Activated gamma-delta T cell treated with anti-CD3 and anti-CD28 coated beads, Interleukin-2, amount 50 U/mL, for 16 hours (primary cell): ENCODE measurements at places on chromosomes 1 and 21.

DNA sequence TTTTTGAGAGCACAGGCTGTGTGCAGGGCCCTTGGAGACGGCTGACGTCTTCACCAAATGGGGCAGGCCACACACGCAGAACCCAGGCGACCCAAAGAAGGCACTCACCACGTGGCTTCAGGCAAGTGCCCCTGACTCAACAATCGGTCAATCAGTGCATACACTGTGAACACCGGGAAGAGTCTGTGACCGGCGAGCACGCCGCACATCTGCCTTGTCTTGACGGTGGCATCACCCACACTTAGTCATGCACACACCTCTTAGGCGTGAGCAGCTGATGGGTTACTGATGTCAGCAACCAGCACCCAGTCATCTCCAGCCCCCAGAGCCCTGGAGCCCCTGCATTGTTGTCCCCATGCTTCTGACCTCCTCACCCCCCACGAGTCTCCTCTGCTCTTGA lies 4.9 kb upstream of the LRRC3 start:
- DNase-seq = no peak

DNA sequence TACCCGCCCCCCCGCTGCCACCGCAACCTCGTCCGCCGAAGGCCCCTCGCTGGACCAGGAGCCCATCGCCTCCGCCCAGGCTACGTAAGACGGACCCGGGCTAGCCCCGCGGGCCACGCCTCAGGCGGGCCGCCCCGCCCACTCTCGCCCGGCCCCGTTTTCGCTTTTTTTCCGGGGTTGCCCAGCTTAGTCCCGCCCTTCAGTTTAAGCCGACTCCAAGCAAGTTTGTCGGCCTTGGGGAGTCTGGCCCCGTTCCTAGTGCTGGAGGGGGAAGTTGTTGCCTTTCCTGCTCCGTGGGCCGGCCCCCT lies 3.0 kb downstream of the RUSC1 start:
- DNase-seq = peak; percentile 66

DNA sequence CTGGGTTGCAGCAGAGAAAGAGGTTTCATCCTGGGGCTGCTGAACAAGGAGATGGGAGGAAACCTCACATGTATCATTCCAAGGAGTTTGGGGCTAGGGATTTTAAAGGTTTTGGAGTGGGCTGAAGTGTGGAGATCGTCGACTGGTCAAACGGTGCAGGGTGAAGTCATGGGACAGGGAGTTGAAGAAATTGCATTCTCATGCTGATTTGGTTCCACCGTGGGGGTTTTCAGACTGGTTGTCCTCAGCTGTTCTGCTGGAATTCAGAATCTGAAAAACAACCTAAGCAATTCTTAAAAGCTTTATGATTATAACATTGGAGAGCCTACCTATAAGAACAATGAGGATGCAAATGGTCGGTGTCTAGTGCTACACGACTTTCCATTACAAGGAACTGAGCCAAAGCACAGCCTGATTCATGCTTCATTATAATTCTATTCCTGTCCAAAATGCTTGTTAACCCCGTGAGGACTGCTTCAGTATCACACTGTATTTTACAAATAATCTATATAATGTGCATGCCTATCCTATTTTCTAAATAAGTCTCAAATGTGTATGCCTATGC lies 242.7 kb downstream of the TM2D1 start:
- DNase-seq = no peak

- no peak for DNase-seq
These were observed 21.3 kb upstream of the KCNQ4 start for GRCh38 chr1:40762144-40762923.

DNA sequence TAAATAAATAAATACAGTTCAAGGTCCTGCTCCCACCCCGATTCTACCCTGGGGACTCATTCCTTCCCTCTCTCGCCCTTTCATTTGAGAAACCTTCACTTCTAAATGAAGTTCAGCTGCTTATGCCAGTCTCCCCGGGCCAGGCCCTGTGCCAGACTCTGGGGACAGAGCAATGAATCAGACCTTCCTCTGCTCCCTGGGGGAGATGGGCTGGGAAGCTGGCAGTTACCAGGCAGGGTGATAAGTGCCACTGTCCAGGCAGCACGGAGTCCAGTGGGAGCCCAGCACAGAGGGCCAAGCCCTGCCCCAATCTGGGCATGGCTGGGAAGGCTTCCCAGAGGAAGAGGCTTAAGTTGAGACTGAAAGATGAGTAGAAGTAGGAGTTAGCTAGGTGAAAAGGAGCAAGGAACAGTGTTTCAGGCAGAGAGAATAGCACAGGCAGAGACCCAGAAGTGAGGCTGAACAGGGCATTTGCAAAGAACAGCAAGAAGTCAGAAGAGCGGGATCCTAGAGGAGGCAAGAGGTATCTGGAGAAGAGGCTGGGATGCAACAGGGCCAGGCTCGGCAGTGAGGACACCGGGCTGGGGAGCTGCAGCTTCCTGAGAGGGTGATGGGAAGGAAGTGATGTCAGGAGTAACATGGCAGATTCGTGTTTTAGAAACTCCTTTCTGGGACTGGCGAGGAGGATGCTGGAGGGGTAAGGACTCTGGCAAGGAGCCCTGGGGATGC lies 13.5 kb downstream of the KCNQ4 start:
- no peak for DNase-seq

- DNase-seq = no peak
These were observed 13.3 kb downstream of the PLPPR5 start for GRCh38 chr1:98991127-98992012.

DNA sequence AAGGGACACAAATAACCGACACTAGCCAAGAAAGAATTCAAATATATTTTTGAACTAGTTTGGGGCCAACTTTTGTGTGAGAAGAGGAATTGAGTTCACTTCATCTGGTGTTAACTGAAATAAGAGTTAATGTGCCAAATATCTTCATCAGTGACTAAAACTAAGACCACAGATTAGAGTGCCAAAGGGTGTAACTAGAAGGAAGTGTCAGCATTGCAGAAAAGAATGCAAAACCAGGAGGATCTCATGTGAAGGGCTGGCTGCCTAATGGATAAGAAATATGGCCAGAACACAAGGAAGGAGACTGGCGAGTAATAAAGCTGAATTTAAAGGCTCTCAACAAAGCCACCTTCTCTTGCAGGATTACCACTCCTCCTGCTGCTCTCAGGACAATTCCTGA lies 61.8 kb upstream of the LRRC8D start:
- DNase-seq = no peak

DNA sequence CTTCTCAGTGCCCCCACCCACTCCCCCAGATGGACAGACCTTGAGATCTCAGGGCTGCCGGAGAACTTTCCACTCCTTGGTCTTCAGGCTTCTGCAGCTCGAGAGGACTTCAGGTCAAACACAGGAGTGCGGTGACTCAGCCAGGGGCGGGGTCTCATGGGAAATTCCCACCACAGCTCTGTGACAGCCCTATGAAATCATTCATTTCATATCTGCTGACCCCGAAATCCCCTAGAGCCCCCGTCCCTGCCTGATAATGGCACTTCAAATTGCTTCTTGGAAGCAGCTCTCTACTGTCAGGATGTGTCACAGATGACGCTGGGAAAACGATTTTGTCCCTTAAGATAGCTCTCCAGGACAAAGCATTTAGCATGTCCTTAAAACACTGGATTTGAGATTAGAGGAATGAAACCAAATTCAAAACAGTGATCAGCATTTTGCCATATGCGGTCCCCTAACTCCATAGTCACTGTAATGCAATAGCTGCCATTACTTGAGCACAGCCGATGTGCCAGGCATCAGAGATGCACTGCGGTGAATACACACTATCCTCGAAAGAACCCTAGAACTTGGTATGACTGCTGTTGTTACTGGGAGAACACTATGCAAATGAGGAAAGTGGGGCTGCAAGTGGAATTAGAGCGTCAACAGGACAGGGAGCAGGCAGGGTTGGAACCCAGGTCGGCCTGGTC lies at the start of gene TNFRSF9:
Gene TNFRSF9 (minus strand): TSS at position 95 of the 692 bp plus-strand sequence. CDS start 845 bp downstream, outside the sequence.
- DNase-seq = peak; percentile 78

DNA sequence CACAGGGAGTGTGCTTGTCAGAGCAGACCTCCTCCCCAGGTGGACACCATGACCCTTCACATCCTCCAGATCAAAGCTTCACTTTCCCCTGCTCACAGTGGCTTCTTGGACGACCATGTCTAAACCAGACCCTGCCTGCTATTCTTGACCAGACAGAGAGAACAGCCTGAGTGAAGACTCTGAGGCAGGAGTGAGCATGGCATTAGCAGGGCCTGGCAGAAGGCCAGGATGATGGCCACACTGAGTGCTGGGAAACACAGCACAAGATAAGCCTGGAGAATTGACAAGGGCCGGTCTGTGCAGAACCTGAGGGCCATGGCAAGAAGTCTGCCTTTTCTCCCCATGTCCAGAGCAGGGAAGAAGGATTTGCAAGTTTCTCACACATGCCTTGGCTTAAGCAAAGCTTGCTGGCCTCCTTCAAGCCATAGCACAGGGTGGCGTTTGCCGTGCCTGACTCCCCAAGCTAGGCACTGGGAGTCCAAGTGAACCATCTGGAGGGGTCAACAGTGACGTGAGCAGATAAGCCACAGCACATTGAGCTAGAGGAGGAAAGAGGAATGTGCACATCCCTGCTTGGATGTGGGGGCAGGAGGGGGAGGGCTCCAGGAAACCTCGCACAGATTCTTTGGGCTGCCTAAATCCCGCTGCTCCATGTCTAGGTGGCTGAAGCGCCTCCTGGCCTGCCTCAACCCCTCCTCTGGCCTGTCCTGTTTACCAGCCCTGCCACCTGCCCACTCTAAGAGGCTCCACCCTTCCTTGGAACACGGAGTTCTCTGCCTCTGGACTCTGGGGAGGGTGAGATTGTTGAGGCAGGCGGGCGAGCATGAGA lies 87.1 kb downstream of the CD58 start:
- DNase-seq = no peak

- peak; percentile 8 for DNase-seq
These were observed 892 bp downstream of the TYW3 start for GRCh38 chr1:74733604-74734484.

- DNase-seq = no peak
These were observed 28.6 kb upstream of the PLCH2 start for GRCh38 chr1:2447276-2448097.

DNA sequence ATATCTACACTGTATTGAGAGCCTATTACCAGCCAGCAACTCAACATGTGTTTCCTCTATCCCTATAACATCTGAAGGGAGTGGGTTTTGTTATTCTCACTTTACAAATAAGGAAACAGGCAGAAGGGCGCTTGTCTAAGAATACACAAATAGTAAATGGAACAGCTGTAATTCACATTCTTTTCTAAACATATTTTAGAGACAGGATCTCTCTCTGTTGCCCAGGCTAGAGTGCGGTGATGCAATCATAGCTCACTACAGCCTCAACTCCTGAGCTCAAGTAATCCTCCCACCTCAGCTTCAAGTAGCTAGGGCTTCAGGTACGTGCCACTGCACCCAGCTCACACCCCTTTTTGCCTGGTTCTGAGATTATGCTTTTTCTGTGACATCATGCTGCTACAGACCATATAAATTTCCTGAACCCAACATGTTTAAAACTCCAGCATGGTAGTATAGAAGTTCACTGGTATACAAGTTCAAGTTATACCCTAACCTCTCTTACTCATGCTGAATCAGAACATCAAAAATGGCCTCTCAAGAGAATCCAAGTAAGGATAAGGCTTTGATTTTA lies 8.6 kb upstream of the TACSTD2 start:
- no peak for DNase-seq

GRCh38 chr21:17903029-17903806 lies 84.1 kb upstream of the C21orf91 start:
- DNase-seq = no peak

- DNase-seq = no peak
These were observed 372.8 kb upstream of the DAB1 start for GRCh38 chr1:57796616-57797015.

DNA sequence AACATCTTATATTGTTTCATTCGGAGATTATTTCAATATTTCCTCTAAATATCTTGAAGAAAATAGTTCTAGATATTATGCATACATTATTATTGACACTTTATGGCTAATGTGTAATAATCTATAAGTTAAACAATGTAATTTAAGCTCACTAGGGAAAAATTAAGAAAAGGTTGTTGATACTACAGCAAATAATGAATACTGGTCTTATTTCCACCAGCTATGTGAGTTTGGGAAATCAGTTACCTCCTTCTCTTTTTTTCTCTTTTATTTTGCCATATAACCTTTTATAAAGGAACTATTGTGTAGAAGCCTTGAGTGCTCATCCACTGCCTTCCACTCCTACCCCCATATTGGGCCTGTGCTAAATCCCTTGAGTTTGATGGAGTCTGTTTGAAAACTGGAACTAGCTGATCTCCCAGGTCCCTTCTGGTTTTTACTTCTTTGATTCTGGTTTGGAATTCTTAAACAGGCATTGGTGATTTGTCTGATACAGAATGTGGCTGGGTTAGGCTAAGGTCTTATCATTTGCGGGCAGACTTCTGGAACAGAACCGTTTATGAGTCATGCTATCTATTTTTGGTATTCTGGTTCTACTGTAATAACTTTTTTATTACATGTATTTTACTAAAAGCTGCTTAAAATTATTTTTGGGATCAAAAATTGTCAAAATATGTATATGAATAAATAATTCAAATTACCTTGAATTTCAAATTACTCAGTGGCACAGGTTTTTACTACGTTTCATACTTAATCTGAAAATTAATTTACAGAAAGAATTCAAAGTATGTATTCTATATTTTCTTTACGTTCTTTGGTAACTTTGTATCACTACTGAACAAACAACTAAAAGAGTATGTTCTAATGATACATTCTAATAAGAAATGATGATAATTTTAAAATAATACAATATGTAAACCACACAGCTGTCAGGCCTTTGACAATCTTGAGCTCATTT lies 5.0 kb upstream of the CDC14A start:
- no peak for DNase-seq

- no peak for DNase-seq
These were observed 80.2 kb downstream of the RABGAP1L start for GRCh38 chr1:174239541-174239940.

DNA sequence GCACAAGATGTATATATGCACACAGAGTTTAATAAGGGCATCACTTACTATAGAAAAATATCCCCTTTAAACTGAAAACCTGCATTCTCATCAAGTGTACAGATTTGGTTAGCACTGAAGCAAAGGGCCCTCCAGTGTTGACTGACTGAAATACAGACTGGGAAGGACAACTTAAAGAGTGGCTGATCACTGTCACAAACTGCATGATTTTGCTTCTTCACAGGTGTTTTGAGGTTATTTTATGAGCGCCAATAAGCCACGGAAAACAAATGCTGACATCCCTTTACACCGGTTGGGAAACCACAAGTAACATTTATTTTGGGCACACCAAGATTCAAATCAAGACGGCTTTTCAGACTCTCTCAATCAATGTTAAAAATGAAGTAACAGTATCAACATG lies 30.9 kb upstream of the RAP1GAP start:
- DNase-seq = no peak

GRCh38 chr1:65904681-65905083 lies 112.0 kb downstream of the PDE4B start:
- DNase-seq = no peak

DNA sequence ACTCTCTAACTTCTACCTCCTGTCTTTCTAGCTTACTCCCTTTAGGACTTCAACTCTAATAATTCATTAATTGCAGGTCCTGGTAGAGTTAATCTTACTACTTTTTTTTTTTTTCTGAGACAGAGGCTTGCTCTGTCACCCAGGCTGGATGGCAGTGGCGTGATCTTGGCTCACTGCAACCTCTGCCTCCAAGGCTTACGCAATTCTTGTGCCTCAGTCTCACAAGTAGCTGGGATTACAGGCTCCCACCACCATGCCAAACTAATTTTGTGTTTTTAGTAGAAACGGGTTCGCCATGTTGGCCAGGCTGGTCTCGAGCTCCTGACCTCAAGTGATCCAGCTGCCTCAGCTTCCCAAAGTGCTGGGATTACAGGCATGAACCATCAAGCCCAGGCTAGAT lies 15.7 kb downstream of the BTBD8 start:
- no peak for DNase-seq
